ENCODE measurements at places on chromosomes 1 and 21. TPM values are rescaled to one million over a fixed set of nuclear protein-coding genes. Genes with fewer than 3 reads are reported as not detected.

The SPATA46 gene
- not detected for polyA plus RNA-seq

The PPM1J gene
- polyA plus RNA-seq, result 0.62 TPM

The GNG4 gene
- 2.1 TPM for polyA plus RNA-seq

The CD84 gene
- polyA plus RNA-seq, result 0.40 TPM

The SPRR1B gene
- not detected for polyA plus RNA-seq

Measured in adipose tissue (tissue), 3 donors.